ENCODE measurements at places on chromosomes 5 and 9.

DNA sequence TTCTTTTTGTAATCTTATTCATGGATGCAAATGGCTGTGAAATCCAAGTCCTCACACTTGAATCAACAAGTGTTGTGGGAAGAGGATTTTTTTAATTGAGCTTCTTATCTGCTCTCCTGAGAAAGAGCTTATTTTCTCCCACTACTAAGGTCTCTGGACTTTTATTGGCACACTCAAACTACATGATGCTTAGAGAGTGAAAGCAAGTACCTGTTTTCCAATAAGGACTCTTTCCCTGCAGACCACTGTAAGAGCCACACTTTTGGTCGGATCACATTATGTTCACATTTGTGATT lies 546.4 kb upstream of the ARRDC3 start:
- no peak for DNase-seq

GRCh38 chr5:59656351-59657254 lies 236.9 kb downstream of the PDE4D start:
- DNase-seq, result no peak

- DNase-seq, result no peak
Measured at GRCh38 chr5:134142806-134143205, 28.3 kb downstream of the TCF7 start.

GRCh38 chr9:13806714-13807113 lies 507.2 kb downstream of the NFIB start:
- no peak for DNase-seq

DNA sequence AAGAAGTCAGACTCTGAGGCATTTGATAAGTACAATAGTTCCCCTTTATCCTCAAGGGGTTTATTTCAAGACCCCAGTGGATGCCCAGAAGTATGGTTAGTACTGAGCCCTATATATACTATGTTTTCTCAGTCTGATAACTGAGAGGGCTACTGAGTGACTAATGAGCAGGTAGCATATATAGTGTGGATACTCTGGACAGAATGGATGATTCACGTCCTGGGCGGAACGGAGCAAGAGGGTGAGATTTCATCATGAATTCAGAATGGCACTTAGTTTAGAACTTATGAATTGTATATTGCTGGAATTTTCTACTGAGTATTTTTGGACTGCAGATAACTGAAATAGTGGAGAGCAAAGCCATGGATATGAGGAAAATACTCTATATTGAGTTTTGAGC lies 457.6 kb downstream of the PLK2 start:
- DNase-seq, result no peak

DNA sequence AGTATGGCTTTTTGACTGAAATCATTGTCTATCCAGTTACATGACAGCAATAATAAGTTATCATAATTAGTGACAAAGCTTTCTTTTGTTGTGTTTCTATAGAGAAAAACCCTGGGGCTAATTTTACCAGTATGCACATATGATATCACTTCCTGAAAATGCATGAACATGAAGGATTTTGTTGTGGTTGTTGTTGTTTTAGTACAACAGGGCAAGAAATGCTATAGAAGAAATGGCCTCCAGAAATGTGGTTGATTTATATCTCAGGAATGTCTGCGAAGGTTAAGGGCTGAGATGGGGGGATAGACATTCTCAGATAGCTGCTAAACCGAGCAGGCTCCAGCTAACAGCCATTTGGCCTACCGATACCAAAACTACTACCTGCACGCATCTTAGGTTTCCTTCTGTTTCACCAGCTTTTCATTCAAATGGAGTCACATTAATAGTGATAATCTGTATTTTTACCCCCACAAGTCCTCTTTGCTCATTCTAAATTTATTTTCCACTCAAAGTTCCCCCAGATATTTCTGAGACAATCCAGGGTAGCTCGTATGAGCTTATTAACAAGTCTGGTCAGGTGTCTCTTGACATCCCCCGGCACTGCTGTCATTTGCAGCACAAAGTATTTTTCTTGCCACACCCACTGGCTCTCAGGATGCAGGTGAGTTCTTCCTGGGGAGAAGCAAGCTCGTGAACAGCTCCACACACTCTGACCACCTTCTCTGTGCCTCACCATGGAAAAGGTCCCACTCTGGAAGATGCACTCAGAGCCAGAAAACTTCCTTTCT lies 232.4 kb upstream of the GAS1 start:
- DNase-seq, result no peak

- DNase-seq, result no peak
Measured at GRCh38 chr5:132183723-132184122, 43.9 kb downstream of the P4HA2 start.

DNA sequence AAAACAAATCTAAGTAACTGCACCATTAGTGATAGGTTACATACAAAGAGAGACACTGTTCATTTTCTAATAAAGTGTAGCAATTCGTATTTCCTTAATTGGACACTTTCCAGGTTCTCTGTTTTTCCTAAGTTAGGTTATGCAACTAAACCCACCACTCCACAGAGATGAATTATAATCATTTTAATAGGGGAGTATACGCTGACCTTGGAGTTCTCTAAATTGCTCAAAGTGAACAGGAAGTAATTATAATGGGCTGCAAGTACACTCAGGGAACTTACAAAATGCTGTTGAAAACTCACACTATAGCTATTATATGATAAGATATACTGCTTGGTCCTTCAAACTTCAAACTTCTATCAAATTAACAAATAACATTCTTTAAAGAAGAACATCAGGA lies 18.2 kb upstream of the ADCY2 start:
- DNase-seq, result no peak

DNA sequence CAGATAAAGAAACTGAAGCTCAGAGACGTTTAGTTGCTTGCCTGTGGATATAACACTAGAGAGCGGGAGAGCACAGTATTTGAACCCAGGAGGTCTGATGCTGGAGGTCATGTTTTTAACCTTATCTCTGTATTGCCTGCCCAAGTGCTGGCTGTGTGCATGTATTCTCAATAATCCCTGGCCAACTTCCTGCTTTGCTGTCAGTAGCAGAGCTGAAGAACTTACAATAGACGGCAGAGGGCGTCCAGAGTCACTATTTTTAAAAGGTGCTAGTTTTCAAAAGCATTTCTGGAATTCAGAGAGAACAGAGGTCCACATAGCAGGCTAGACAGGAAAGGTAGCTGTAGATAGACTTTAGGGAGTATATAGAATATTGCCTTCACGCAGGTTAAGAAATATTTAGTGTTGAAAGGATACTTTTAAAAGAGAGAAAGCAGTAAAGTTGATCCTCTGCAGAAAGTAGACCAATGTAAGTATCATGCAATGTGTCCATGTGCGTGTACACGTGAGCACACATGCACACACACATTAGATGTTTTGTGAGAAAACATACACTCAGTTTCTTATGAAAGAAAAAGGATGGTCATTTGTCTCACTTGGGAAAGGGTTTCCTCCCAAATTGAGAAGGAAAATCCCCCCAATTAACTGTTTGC lies 46.3 kb downstream of the PTCD2 start:
- peak; percentile 79 for DNase-seq

DNA sequence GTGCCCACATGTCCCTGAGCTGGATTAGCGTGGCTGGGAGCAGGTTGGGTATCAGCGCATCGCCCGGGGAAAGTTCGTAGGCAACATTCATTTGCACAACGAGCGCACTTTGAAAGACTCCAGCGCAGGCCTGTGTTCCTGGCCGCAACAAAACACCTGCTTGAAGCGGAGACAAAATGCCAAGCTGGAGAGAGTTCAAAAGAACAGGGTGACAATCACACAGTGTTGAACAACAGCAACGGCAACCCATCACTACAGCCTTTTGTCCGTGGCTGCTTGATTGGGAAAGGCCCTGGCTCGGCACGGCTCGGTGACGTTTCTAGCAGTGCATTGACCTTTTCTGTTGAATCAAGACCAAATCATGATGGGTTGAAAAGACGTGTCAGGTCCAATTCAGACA lies 336.3 kb downstream of the IRX1 start:
- no peak for DNase-seq

DNA sequence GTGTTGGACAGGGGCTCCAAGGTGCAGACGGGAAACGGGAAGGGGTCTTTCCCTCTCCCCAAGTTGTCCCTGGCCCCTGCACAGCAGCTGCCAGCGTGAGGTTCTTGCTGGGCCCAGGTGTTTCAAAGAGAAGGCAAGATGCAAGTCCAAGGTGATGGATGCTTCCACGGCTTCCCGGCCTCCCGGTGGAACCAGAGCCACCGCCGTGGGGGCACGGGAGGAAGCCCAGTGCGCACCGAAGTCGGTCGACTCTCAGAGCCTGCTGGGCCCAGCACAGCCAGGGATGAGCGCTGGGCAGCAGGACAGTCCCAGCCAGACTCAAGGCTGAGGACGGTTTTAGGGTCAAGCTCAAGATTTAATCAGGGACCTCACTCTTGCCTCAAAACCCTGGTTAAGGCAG lies 25.2 kb upstream of the BARHL1 start:
- no peak for DNase-seq

DNA sequence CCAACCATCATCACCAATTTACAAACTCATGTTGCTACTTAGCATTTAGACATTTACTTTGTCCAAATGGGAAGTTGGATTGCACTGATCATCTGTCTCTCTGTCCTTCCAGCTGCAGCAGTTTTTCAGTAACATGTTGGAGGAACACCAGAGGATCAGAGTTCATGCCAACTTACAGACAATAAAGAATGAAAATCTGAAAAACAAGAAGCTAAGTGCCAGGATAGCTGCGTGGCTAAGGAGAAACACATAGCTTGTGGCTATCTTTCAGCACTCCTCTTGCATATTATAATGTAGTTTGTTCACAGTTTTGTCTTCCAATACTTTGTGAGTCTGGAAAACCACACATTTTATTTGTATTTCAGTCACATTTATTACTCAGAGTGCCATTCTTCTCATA lies 6.4 kb upstream of the ARL14EPL start:
- DNase-seq, result no peak

- no peak for DNase-seq
Measured at GRCh38 chr9:96379461-96379860, 4.0 kb downstream of the SLC35D2 start.

GRCh38 chr9:122370869-122371755 lies at the start of gene PTGS1:
Gene PTGS1 (plus strand): TSS chr9:122371024. CDS start chr9:122371085, 61 bp downstream.
- peak; percentile 31 for DNase-seq

- DNase-seq, result no peak
Measured at GRCh38 chr5:68222824-68223354, 7.3 kb downstream of the PIK3R1 start.

DNA sequence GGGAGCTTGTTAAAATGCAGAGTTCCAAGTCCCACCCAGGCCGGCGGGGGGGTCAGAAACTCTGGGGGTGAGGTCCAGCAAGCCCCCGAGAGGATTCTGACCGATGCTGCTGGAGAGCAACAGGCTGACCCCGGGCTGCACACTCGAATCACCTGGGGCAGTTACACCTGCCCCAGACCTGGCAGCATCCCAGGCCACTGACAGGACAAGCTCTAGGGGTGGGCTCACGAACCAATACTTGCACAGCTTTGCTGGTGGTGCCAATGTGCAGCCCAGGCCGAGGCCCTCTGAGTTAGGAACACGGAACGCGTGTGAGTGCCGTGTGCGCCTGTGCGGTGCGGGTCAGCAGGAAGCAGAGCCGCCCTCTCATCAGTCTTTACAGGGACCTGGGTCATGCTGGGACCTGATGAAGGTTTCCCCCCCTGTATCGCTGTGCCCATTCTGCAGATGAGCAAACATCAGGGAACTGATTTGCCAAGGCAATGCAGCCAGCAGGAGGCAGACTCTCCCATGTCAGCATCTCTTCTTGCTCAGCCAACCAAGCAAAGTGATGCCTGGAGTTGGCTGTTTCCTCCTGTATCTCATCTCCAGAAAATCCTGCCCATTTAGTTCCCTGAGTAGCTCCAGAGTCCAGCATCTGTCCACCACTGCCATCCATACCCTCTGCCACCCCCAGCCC lies 16.3 kb downstream of the FAM163B start:
- no peak for DNase-seq

DNA sequence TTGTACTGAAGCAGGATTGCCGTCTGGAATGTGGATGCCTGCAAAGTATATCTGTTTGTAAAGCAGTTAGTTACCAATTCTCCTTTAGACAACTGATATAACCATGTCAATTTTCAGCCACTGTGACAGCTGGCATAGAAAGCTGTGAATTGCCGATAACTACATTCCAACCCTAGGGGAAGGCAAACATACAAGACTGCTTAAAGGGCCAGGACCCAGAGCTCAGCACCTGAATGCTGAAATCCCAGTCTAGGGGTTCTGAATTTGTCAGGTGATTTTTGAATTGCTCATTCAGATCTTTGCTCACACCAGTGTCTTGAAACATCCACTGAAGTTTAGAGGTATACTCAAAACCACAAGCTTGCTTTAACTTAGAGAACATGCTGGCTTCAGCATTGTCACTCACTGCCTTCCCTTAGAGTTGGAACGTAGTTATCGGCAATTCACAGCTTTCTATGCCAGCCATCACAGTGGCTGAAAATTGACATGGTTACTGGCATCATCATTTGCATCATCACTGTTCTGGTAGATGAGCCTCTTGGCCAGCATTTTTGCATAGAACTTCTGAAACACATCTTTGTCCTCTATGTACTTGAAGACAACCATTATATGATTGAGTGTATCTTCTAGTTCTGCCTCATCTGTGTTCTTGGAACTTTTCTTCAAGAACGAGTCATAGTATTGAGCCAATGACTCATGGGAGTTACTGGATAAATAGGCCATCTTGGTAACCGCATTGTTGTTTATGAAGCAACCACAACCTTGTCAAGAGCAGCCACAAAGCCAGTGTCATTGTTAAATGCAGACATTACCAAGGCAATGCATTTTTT lies 82.1 kb downstream of the CCDC192 start:
- DNase-seq, result peak; percentile 26

GRCh38 chr5:100299261-100299660 lies 235.9 kb upstream of the FAM174A start:
- DNase-seq, result no peak

GRCh38 chr5:55234121-55234700 lies 803 bp upstream of the CCNO start:
- peak; percentile 70 for DNase-seq

GRCh38 chr9:8730618-8731017 lies 931.0 kb upstream of the DMAC1 start:
- no peak for DNase-seq

DNA sequence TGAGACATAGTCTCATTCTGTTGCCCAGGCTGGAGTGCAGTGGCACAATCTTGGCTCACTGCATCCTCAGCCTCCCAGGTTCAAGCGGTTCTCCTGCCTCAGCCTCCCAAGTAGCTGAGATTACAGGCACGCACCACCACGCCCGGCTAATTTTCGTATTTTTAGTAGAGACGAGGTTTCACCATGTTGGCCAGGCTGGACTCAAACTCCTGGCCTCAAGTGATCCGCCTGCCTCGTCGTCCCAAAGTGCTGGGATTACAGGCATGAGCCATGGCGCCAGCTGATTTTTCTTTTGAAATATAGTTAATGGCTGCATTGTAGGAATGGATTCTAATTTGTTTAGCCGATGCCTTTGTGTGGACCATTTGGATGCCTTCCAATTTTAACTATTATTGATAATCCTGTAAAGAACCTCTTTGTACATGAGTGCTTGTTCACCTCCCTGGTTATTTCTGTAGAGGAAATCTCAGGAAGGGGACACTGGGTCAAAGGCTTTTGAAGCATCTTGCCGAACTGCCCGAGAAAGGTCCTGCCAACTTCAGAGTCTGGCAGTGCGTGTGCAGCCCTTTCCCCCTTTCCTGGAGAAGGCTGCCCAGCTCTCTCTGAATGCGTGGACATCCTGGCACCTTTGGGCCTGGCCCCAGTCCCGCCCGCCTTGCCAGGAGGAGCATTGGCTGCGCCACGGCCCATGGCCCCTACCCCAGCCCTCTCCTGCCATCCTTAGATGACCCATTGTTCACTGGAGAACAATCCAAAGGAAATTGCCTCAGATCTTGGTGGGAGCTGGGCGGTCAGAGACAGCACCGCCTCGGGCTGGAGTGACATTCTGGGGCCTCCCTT lies 8.9 kb upstream of the NUP214 start:
- DNase-seq, result no peak

All from LoVo (cell line).